Left ventricle myocardium inferior (tissue), 1 donor: ENCODE measurements at places on chromosomes 1 and 21.
A peak's percentile ranks its signal among the peaks of the same experiment; 100 is the strongest.

GRCh38 chr1:76267631-76268030 lies 193.1 kb downstream of the ST6GALNAC3 start:
- H3K4me1 ChIP-seq = peaks cover 32% of the 10 kb centered on the region
- no peaks in the 10 kb centered on the region for H3K27me3 ChIP-seq
- H3K4me3 ChIP-seq = no peak overlapping the region

DNA sequence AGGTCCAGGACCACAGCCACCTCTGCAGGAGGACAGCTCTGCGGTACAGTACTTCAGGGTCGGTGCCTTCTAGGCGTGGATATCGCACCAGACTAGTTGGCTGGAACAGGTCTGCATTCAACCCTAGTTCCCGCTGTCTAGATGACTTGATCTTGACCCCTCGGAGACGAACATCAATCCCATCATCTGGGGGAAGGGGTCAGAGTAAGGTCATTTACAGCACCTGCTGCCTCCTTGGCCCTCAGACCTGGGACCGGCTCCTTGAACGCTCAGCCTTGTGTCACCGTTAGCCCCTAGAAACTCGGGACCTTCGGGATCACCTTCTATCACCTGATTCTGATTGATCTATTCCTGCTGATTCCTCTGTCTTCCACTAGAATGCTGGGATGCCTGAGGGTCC lies 2.6 kb downstream of the HECTD3 start:
- H3K4me3 ChIP-seq = no peak overlapping the region
- no peak for DNase-seq
- no peak overlapping the region for H3K27ac ChIP-seq
- H3K36me3 ChIP-seq = peaks cover 63% of the 10 kb centered on the region
- H3K4me1 ChIP-seq = peaks cover 46% of the 10 kb centered on the region
- no peaks in the 10 kb centered on the region for H3K27me3 ChIP-seq

DNA sequence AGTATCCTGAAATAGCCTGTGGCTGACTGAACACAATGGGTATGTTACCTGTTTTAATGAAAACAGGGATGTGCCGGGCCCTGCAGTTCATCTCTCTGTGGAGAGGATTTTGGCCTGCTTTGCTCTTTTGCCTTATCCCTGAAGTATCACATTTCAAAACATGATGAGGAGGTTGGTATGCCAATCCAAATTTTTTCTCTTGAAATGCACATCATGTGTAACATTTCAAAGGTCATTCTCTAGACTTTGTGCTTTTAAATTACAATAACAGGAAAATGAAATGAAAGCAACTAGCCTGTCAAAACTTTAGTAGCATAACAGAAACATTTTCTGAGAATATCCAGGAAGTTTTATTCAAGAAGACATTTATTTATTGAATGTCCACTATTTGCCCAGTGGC lies 118.9 kb downstream of the SLC44A5 start:
- no peaks in the 10 kb centered on the region for H3K36me3 ChIP-seq
- no peaks in the 10 kb centered on the region for H3K4me1 ChIP-seq
- H3K27me3 ChIP-seq = no peaks in the 10 kb centered on the region
- H3K27ac ChIP-seq = no peak overlapping the region
- DNase-seq = no peak

GRCh38 chr1:228030451-228031201 lies 23.8 kb downstream of the WNT3A start:
- H3K4me1 ChIP-seq = no peaks in the 10 kb centered on the region
- peak; percentile 6 for DNase-seq
- H3K36me3 ChIP-seq = no peaks in the 10 kb centered on the region
- no peak overlapping the region for H3K4me3 ChIP-seq

DNA sequence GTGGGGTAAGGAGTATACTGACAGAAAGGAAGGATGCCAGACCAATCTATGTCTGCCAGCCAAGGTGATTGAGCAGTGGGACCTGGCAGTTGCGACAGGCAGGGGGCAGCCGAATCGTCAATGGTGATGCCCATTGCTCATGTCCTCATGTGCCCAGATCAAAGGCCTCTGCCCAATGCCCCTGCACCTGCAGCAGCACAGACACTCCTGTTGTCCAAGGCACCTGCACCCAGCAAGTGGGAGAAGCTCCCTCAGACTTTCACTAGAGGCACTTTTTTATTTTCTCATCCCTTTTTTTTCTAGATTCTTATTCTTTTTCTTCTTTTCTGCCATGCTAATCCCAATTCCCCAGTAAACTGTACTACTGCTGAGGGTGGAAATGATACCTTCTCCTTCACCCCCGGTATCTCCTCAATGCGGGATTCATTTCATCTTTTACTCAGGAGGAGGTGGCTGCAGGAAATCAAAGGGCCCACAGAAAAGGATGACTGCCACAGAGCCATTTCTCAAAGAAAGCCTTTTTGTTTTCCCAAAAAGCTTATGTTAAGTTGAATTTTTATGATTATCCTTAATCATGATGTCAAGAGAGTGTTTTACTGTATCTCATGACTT lies 332.0 kb downstream of the PAPPA2 start:
- H3K27me3 ChIP-seq = no peaks in the 10 kb centered on the region
- H3K36me3 ChIP-seq = no peaks in the 10 kb centered on the region
- peaks cover 6% of the 10 kb centered on the region for H3K4me1 ChIP-seq
- H3K4me3 ChIP-seq = no peak overlapping the region
- no peak overlapping the region for H3K27ac ChIP-seq

- H3K4me1 ChIP-seq = peaks cover 19% of the 10 kb centered on the region
- no peak for DNase-seq
- H3K27me3 ChIP-seq = peaks cover 95% of the 10 kb centered on the region
- no peak overlapping the region for H3K27ac ChIP-seq
- H3K36me3 ChIP-seq = no peaks in the 10 kb centered on the region
- peak overlapping the region; percentile 46 for H3K4me3 ChIP-seq
Observed at GRCh38 chr1:181318858-181319235, 164.5 kb upstream of the CACNA1E start.

GRCh38 chr1:247165674-247166073 lies 6.1 kb downstream of the ZNF124 start:
- no peaks in the 10 kb centered on the region for H3K4me1 ChIP-seq
- DNase-seq = no peak
- no peaks in the 10 kb centered on the region for H3K27me3 ChIP-seq
- no peak overlapping the region for H3K4me3 ChIP-seq

DNA sequence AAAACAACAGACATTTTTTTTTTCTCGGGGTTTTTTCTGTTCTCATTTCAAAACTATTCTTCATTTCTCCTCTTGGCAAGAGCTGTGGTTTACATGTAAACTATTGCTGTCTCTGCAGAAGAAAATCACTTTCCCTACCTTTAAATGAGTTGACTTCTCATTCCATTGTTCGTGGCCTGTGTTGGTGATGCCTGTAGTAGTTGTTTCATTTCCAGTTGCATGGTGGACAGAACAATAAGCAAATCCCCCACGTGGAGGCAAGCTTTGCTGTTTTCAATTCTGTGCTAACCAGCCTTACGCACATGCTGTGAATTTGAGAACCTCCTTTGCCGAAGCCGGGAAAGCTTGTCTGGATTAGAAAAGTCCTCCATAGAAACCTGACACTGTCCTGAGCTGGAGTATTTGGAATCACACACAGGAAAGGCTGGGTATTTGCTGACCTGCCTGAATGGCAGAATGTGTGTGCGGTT lies 26.2 kb upstream of the MAP3K7CL start:
- no peak for DNase-seq
- no peak overlapping the region for H3K4me3 ChIP-seq
- no peak overlapping the region for H3K27ac ChIP-seq
- H3K27me3 ChIP-seq = no peaks in the 10 kb centered on the region

GRCh38 chr1:75768016-75768415 lies 18.0 kb upstream of the RABGGTB start:
- H3K4me3 ChIP-seq = no peak overlapping the region
- no peak overlapping the region for H3K27ac ChIP-seq
- peaks cover 11% of the 10 kb centered on the region for H3K36me3 ChIP-seq
- DNase-seq = no peak

DNA sequence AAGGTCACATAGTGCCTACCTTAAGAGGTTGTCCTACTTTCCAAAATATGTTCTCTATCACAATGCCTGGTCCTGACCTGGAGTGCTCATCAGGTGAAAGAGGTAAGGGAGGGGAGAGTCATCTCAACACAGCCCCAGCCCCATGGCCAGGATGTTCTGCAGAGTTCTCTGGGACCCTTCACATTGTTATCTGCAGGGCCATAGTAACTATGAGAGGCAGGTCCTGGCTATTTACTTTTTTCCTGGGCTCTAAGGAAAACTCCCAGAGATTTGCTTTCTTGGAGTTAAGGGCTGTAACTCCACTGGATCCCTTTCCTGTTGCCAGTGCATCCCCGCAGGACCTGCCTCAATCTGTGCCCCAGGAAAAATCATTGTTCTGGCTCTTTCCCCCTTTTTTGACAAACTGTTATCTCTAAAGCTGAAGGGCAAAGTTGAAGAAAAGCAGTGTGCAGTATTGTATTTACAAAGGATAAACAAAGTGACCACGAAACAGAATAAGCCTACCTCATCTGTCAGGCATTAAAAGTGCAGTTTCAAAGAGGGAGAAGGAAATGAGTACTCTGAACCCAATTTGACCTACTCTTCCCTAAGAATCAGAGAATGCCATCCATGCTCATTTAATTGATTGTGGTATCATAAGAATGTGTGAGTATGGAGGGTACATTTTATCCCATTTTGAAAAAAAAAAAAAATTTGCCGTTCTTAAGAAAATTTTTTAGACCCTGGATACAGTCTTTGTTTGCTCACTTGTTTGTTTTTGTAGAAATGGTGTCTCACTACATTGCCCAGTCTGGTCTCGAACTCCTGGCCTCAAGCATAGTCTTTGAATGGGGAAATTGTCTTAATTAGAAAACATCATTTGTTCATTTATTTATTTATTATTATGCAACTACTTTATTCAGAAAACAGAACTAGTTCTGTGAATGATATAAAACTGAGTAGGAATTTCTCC lies 149.6 kb downstream of the RHOU start:
- no peak for DNase-seq
- H3K36me3 ChIP-seq = no peaks in the 10 kb centered on the region
- H3K4me1 ChIP-seq = no peaks in the 10 kb centered on the region
- H3K4me3 ChIP-seq = no peak overlapping the region

- H3K36me3 ChIP-seq = peaks cover 4% of the 10 kb centered on the region
- peaks cover 43% of the 10 kb centered on the region for H3K27me3 ChIP-seq
- H3K27ac ChIP-seq = no peak overlapping the region
- no peak overlapping the region for H3K4me3 ChIP-seq
Observed at GRCh38 chr1:1039145-1039910, 19.4 kb downstream of the AGRN start.

DNA sequence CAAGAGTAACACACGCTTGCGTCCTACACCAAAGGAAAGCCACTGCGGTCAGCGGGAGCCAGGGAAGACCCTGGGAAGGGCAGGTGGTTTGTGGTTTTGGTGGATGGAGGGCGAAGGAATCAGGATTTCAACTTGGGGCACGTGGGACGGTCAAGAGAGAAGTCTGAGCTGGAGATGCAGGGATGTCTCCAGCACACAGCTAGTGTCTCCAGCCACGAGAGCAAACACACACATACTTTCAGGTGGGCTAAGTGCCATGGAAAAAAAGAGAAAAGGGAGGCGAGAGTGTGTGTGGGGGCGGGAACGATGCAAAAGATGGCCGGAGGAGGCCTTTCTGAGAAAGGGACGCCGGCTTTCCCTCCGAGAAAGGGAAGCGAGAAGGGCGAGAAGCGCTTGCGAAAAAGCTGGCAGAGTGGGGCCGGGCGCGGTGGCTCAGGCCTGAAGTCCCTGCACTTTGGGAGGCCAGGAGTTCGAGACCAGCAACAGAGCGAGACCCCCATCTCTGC lies 1.4 kb upstream of the SRRM1 start:
- peaks cover 10% of the 10 kb centered on the region for H3K36me3 ChIP-seq
- no peaks in the 10 kb centered on the region for H3K27me3 ChIP-seq
- peak overlapping the region; percentile 99 for H3K27ac ChIP-seq

GRCh38 chr1:178109348-178110143 lies 15.6 kb downstream of the RASAL2 start:
- no peak for DNase-seq
- H3K4me3 ChIP-seq = no peak overlapping the region
- peaks cover 56% of the 10 kb centered on the region for H3K4me1 ChIP-seq
- no peaks in the 10 kb centered on the region for H3K36me3 ChIP-seq
- H3K27ac ChIP-seq = no peak overlapping the region

DNA sequence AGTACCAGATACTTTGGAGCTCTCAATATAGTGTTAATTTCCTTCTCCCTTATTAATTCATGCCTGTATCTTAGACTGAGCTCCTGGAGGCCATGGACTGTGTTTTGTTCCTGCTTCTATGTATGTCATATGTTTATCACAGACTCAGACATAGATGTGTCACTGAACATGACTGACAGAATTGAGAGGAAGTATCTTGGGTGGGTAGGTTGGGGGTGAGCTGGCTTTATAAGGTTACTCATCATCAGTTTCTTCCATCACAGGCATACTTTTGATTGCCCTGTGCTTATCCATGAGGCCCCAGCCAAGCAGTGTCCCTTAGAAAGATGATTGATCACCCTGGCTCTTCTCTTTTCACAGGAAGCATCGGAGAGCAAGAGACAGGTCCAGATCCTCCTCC lies 5.6 kb upstream of the SH3D21 start:
- H3K36me3 ChIP-seq = peaks cover 91% of the 10 kb centered on the region
- peak overlapping the region; percentile 55 for H3K27ac ChIP-seq
- no peak overlapping the region for H3K4me3 ChIP-seq
- H3K27me3 ChIP-seq = no peaks in the 10 kb centered on the region

- H3K36me3 ChIP-seq = no peaks in the 10 kb centered on the region
- H3K4me1 ChIP-seq = no peaks in the 10 kb centered on the region
- no peak overlapping the region for H3K27ac ChIP-seq
- H3K4me3 ChIP-seq = no peak overlapping the region
- H3K27me3 ChIP-seq = peaks cover 38% of the 10 kb centered on the region
Observed at GRCh38 chr1:25131794-25132193, 100.5 kb downstream of the SYF2 start.

- no peak overlapping the region for H3K4me3 ChIP-seq
- DNase-seq = no peak
- H3K4me1 ChIP-seq = peaks cover 11% of the 10 kb centered on the region
- peaks cover 3% of the 10 kb centered on the region for H3K36me3 ChIP-seq
Observed at GRCh38 chr1:31327381-31327780, 30.5 kb downstream of the ZCCHC17 start.

DNA sequence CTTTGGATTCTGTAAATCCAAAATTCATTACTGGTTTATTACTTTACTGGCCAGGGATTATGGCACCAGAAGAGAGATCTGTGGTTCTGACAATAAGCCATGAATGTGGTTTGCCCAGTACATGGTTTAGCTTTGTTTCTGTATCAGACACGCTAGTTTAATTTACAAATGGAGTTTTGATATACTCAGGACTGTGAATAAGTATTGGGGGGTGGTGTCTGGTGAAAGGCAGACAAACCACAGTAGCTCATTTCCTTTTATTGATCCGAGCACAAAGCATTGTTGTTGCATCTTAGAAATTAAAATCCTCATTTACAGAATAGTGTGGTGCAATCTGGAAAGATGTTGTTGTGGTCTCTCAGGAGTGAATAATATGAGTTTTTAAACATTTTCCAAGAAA lies 96.0 kb downstream of the ST6GALNAC3 start:
- H3K4me1 ChIP-seq = no peaks in the 10 kb centered on the region
- no peaks in the 10 kb centered on the region for H3K36me3 ChIP-seq
- no peaks in the 10 kb centered on the region for H3K27me3 ChIP-seq
- no peak overlapping the region for H3K27ac ChIP-seq
